ENCODE measurements at places on chromosomes 1 and 21. TPM values are rescaled to one million over a fixed set of nuclear protein-coding genes. Genes with fewer than 3 reads are reported as not detected.

GRCh38 chr1:233707153-233707879, 93.4 kb downstream of the KCNK1 start:
- no peak for DNase-seq

GRCh38 chr1:228262475-228262874, 54.6 kb downstream of the OBSCN start:
- DNase-seq: no peak

GRCh38 chr1:227883073-227883520, 64.6 kb downstream of the WNT9A start:
- DNase-seq: no peak

The SHE gene
- total RNA-seq: 11.0 TPM

The RXFP4 gene
- total RNA-seq: not detected
